ENCODE measurements at places on chromosomes 16 and 17. TPM values are rescaled to one million over a fixed set of nuclear protein-coding genes. Genes with fewer than 3 reads are reported as not detected.

The FBXW10 gene
- total RNA-seq: under 0.01 TPM

The TP53TG3F gene
- total RNA-seq: not detected

The SLC35G6 gene
- not detected for total RNA-seq

The RCVRN gene
- total RNA-seq: not detected

The GALR2 gene
- total RNA-seq: not detected

The NACA2 gene
- not detected for total RNA-seq

The CHTF8 gene
- 42.8 TPM for total RNA-seq

The NOTUM gene
- total RNA-seq: 0.08 TPM

The PITPNM3 gene
- total RNA-seq: 0.35 TPM

The CD68 gene
- 22.3 TPM for total RNA-seq

The OTOP2 gene
- not detected for total RNA-seq

The SRSF1 gene
- 421 TPM for total RNA-seq

The ZCCHC14 gene
- total RNA-seq: 9.0 TPM

The FTSJ3 gene
- total RNA-seq: 70.8 TPM

The ZNF598 gene
- 12.0 TPM for total RNA-seq

The ATP2A1 gene
- 0.08 TPM for total RNA-seq

The OR3A3 gene
- not detected for total RNA-seq

The ENO3 gene
- 2.7 TPM for total RNA-seq

The USP32 gene
- total RNA-seq: 44.8 TPM

The MMP15 gene
- total RNA-seq: 1.7 TPM

The CHAD gene
- total RNA-seq: not detected

The SLC16A11 gene
- 0.12 TPM for total RNA-seq

The MYH8 gene
- not detected for total RNA-seq

The IRX5 gene
- total RNA-seq: 2.7 TPM

The SEC14L5 gene
- total RNA-seq: 2.6 TPM

The SLC22A31 gene
- total RNA-seq: 0.47 TPM

The TGFB1I1 gene
- total RNA-seq: 30.2 TPM

The KRTAP3-1 gene
- not detected for total RNA-seq

The MT1E gene
- total RNA-seq: 148 TPM

The PRSS22 gene
- total RNA-seq: not detected

The CCDC154 gene
- total RNA-seq: 0.70 TPM

The MMP28 gene
- total RNA-seq: 0.60 TPM

The CACNG3 gene
- not detected for total RNA-seq

The SLC47A2 gene
- 0.23 TPM for total RNA-seq

The CLEC3A gene
- not detected for total RNA-seq

The CCL1 gene
- not detected for total RNA-seq

The KCNJ16 gene
- total RNA-seq: not detected

The SALL1 gene
- total RNA-seq: not detected

The EIF3C gene
- total RNA-seq: 350 TPM

The PGS1 gene
- total RNA-seq: 43.5 TPM

The HOXB7 gene
- not detected for total RNA-seq

The TP53TG3C gene
- total RNA-seq: not detected

The MAP3K3 gene
- 27.4 TPM for total RNA-seq

The C1QTNF1 gene
- total RNA-seq: 98.7 TPM

The C16orf54 gene
- total RNA-seq: not detected

The ABCC11 gene
- total RNA-seq: not detected

The ELMO3 gene
- total RNA-seq: 0.45 TPM

The NPIPB6 gene
- 0.30 TPM for total RNA-seq

The KRT10 gene
- total RNA-seq: 4.7 TPM

The RAD51D gene
- total RNA-seq: 8.4 TPM

The HP gene
- total RNA-seq: not detected

The NPW gene
- 0.23 TPM for total RNA-seq

The OTOP3 gene
- not detected for total RNA-seq

Measured in smooth muscle cell of the coronary artery (primary cell).